ENCODE measurements at places on chromosomes 5 and 9.

DNA sequence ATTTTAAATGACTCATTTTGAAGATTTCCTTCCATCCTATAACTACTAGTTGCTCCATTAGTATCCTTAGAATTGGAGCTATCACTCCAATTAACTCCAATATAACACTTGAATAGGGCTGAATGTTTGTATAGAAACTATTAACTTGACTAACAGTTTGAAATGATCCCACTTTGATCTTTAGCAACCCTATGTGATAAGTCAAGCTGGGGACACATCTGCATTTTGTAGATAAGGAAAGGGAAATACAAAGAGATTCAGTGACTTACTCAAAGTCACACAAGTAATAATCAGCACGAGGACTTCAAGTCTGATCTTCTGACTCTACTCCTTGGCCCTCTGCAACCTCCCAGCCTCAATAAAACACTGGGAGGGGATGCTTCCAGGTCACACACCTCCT, 101.1 kb downstream of the TMEM215 start:
- no peak for DNase-seq

GRCh38 chr5:52808316-52808901, 20.7 kb downstream of the ITGA1 start:
- no peak for DNase-seq

DNA sequence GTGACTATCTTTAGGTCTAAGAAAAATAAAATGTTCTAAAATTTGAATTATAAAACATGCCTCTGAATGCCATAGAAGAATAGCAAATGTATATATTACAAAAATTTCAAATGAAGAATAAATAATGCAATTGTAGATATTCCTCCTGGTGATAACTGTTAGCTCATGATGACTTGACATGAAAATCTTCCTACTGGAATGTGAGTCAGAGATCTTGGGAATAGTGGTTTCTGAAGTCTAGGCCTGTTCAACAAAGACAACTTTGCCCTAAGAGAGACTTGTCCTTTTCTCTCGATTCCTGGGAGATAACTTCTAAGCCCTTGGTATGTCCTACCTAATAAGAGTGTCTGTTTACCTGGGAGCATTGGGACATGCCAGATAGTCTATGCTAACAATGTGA, 746.3 kb upstream of the RIOK2 start:
- DNase-seq, result no peak

GRCh38 chr5:31853398-31854135, 214.6 kb downstream of the PDZD2 start:
- no peak for DNase-seq

DNA sequence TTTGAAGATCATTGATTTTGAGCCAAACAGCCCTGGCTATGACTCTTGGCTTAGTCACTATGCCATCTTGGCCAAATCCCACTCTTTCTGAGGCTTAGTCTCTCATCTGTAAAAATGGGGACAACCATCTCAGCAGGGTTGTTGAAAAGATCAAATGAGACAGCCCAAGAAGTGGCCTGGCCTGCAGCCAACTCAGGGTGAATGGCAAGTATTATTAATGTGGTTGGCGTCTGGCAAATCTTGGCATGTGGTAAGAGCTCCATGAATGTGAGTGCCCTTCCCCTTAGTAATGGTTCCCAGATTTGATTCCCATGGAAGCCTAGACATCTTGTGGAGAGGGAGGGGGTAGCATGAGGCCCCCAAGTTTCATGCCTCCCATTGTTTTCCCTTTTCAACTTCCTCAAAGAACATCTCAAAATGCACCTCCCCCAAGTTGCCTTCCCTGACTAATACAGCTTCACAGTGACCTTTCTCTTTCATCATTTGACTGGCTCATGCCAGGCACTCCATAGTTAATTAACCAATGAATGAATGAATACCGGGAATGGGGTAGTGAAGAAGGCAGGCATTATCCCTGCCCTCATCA, 11.8 kb upstream of the TGFBI start:
- DNase-seq, result peak; percentile 76

DNA sequence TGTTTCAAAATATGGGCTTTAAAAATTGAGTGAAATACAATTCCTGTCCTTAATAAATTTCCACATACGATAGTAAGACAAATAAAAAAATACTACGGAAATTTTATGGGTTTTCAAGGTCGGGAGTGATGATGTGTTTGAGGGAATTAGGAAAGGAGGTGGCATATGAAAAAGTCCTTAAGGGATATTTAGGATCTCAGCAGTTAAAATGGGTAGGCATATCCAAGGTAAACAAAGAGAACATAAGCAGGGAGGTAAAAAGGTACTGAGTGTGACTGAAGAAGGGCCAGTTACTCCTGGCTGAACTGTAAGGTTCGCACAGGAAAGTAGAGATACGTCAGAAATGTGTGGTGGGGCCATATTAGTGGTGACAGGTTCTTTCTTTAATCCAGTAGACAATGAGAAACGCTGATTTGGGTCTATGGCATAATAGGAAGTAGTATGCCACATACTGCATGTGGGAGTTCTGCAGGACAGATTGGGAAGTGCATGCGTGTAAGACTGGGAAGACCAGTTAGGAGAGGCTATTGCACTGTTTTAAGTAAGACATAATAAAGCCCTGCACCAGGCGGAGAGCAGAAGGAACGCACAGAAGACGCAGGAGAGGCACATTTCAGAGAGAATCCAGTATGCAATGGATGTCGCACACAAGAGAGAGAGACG, 937 bp upstream of the HMGCR start:
- peak; percentile 74 for DNase-seq

DNA sequence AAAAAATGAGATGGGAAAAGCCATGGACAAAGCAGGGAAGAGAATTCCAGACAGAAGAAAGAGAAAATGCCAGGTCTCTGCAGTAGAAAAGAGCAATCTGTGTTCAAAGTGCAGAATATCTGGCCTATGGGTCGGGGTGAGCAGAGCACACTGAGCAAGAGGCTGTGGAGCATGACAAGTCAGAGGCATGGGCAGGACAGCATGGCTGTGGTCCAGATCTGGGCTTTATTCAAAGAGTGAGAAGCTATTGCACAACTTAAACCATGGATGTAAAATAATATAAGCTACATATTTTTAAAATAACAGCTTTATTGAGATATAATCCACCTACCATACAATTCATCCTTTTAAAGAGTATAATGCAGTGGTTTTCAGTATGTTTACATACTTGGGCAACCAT, 133.1 kb upstream of the SPDL1 start:
- DNase-seq, result no peak

- DNase-seq, result no peak
Observed at GRCh38 chr5:84748313-84748712, 363.6 kb upstream of the EDIL3 start.

All from pons (tissue), 1 donor.